ENCODE measurements at places on chromosomes 12 and 14.

- peak; percentile 56 for DNase-seq
These were observed 17.8 kb upstream of the RPS6KA5 start for GRCh38 chr14:91078095-91078737.

DNA sequence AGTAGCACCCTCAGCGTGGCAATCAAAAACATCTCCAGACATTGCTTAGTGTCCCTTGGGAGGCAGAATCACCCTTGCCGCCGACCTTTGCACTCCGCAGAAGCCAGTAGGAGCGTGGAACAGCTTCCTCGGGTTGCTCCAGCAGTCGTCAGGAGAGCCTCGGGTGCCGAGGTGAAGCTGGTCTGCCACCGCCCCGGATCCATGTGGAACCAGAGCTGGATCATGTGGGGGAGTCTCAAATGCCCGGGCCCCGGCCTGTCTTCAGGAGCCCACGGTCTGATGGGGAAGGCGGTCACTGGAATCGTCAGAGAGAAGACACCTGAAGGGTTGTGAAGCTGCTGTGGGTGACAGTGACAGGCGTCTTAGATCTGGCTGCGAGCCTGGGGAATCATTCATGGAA is 14.3 kb downstream of the MVK start:
- no peak for DNase-seq

DNA sequence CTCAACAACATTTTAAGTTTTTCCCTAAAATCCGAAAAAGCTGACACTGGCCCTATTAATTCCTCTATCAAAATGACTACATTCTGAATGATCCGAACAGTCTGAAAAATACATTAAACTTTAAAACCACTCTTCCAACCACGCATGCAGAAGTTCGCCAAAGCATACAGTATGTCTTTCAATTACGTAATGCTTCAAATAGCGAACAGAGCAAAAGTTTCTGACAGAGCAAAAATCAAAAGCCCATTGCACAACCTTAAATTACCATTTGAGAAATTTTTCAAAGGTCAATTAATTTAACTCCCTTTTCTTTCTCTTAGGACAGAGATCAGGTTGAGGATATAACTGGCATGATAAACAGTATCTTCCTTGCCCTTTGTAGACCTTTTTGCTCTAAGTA is 33.2 kb downstream of the LRIG3 start:
- no peak for DNase-seq

- DNase-seq = no peak
These were observed 205.0 kb downstream of the BMP4 start for GRCh38 chr14:53751650-53752049.

GRCh38 chr12:128977441-128977840 is 124.2 kb downstream of the GLT1D1 start:
- DNase-seq = no peak

DNA sequence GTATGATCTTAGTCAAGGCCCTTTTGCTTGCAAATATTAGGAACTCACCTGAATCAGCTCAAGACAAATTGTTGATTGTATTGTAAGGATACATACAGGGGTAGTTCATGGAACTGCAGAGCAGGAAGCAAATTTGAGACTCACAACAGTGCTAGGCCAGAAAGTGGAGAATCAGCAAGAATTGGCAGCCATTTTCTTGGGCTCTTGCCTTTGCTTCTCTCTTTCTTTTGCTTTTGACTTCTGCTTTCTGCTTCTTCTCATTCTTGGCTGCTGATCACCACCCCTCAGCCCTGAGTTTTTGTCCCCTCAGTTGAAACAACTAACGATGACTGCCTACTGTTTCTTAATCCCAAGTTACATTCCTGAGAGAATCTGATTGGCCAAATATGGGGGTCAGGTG is 34.8 kb downstream of the KCNK13 start:
- no peak for DNase-seq

DNA sequence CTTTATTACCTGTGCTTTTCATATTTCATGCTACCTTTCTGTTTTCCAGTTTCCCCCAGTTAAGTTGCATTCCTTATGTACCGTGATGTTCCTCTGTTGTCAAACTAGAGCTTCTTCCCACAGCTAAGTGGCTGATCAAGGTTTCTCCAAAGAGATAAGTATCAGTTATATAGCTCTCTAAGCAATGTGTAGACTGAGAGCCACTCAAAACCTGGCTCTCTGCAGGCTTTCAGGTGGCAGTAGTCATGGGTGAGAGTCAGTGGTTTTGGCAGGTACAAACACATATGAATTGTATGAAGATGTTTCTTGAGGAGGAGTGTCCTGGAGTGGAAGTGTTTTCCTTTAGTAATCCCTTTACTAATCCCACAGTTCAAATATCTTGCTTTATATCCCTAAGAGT is 28.4 kb downstream of the TXNRD1 start:
- no peak for DNase-seq

GRCh38 chr14:96958057-96958456 is 160.9 kb downstream of the VRK1 start:
- no peak for DNase-seq

DNA sequence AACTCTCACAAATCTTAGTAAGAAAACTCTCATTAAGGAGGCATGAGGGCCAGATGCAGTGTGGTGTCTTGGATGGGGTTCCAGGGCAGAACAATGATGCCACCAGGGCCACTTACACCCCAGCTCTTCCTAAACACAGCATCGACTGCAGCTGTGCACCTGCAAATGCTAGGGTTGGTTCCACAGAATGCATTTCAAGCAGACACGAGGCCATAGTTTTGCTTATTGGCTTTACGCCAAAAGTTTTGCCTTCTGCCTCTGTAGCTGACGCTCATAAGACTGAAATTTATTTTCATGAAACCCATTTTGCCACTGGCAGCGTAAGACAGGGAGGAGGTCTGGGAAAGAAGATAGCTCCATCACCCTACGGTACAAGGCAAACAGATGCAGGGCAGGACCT is 179.0 kb downstream of the RIMBP2 start:
- no peak for DNase-seq

DNA sequence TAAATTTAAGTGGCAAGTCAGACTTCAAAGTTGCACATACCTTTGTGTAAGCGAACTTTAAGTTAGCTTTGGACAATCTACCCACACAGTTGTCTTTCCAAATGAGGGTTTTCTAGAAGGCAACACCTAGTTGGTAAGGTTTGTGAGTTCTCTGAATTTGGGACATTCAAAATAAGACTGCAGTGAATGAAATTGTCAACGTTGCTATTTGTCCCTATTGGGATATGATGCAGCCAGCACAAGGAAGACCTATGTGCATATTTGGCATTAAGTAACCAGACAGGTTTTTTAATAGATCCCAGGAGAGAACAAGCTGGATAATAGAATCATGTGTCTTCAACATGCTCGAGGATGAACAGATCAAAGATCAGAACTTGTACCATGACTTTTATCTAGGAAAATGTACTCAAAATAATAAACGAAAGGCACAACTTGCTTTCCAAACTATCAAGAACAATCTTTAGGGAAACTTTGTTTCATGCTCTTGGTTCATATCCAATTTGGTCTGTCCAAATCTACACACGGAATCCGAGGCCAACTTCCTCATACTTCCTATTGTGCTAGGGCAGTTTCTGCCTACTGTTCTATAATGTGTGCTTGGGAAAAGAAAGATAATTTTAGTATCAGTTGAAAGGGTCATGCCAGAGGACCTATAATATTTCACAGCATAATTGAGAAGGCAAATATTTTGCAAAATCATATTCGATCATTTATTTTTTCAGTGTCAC is 284.2 kb upstream of the SOX5 start:
- DNase-seq = no peak

DNA sequence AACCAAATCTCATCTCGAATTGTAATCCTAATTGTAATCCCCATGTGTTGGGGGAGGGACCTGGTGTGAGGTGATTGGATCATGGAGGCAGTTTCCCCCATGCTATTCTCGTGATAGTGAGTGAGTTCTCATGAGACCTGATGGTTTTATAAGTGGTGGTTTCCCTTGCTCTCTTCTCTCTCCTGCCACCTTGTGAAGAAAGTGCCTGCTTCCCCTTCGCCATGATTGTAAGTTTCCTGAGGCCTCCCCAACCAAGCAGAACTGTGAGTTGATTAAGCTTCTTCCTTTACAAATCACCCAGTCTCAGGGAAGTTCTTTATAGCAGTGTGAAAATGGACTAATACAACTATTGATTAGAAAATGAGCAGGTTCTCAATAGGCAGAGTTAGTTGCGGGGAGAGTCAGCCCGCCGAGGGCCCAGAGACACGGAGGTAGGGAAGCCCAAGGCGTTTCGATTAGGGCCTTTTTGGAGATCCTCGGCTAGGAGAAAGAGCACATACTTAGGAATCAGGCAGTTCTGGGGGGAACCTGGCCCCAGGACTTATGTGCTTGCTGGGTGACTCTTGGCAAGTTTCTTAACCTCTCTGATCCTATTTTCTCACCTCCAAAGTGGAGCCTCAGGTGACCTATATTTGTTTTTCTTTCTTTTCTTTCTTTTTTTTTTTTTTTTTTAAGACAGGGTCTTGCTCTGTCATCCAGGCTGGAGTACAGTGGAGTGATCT is 65.7 kb downstream of the MVK start:
- DNase-seq = no peak

- no peak for DNase-seq
These were observed 28.2 kb downstream of the RPGRIP1 start for GRCh38 chr14:21308132-21308478.

DNA sequence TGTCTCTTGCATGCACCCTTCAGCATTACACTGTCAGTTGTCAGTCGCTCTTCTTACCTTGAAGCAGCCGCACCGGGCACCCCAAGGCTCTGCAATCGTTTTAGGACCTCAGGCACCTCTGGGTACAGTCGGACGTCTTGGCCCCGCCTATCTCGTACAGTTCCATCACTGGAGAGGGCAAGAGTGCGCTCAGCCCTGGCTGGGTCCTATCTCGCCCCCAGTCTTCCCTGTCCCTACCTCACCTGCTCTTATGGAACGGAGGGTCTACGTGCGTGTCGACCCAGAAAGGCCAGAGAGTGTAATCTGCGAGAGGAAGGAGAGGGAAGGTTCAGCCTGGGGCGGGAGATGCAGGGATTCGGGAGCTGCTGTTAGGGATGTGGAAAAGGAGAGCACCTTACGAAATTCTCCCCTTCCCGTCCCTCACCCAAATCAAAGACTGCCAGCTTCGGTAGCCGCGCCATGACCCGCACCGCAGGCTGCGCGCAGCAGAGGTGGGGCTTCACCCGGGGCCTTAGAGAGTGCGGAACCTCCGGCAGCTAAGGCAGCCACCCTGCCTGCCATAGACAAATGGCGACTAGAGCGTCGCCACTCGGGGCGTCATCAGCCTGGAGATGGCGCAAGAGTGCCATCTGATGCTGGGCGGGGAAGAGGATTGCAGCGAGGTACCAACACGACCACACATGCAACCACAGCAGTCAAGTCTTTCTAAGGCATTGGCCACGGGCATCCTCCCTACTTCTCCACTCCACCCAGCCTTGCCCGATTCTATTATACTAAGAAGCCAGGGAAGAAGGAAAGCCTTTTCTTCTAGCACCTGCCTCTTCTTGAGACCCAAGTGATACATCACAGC is at the start of gene MDP1:
Gene MDP1, minus strand, starts transcription at position 572 of the 850 bp plus-strand sequence. Its CDS starts 111 bp downstream, at position 461.
- peak; percentile 96 for DNase-seq

GRCh38 chr12:15757553-15758255 is 31.5 kb downstream of the EPS8 start:
- DNase-seq = no peak

GRCh38 chr14:34098045-34098984 is 147.4 kb upstream of the EGLN3 start:
- DNase-seq = no peak

DNA sequence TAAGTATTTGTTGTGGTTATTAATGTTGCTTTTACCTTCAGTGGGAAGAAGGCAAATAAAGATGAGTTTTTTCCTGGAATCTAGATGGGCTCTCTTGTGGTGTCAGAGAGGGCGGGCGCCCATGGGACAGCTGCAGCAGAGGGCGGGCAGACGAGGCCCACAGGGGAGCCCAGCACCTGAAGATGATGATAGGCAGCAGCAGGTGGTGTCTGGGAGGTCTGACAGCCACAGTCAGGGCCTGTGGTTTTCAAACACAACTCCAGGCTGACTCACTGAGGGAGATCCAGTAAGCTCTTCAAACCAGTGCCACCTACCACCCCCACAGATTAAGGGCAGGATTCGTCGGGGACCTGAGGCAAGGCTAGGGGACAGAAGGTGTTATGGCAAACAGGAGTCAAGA is 42.8 kb downstream of the NKX2-1 start:
- no peak for DNase-seq

DNA sequence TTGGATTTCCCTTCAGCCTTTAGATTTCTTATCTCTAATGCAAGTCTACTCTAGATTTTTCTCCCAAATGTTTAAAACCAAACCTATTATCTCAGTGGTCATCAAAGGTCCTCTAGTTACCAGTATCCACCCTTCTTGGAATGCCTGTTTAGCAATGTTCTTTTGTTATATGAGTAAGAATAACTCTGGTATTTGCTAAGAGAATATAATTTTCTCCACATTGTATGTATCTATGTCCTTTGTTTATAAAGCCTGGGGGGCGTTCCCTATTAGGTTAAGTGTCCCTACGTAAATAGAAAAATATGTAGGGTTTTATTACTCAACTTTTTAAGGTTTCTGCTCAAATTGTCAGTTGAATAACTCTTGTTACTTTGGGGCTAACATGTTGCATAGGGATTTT is 27.3 kb downstream of the PPM1A start:
- DNase-seq = no peak

GRCh38 chr12:90484094-90484493 is 470.9 kb downstream of the CCER1 start:
- DNase-seq = no peak

GRCh38 chr12:103877934-103878510 is 37.0 kb upstream of the NT5DC3 start:
- DNase-seq = peak; percentile 19

- no peak for DNase-seq
These were observed 32.5 kb downstream of the BRMS1L start for GRCh38 chr14:35858521-35859209.

- no peak for DNase-seq
These were observed 90.8 kb downstream of the LGMN start for GRCh38 chr14:92657457-92658142.

GRCh38 chr14:71300566-71301330 is 393.5 kb downstream of the PCNX1 start:
- no peak for DNase-seq

All from T-cell (primary cell).